ENCODE measurements at places on chromosomes 16 and 17.

GRCh38 chr17:58741121-58741625, 14.5 kb upstream of the PPM1E start:
- DNase-seq: peak; percentile 58

- DNase-seq: no peak
Measured at GRCh38 chr16:980595-980854, 1.0 kb upstream of the SOX8 start.

DNA sequence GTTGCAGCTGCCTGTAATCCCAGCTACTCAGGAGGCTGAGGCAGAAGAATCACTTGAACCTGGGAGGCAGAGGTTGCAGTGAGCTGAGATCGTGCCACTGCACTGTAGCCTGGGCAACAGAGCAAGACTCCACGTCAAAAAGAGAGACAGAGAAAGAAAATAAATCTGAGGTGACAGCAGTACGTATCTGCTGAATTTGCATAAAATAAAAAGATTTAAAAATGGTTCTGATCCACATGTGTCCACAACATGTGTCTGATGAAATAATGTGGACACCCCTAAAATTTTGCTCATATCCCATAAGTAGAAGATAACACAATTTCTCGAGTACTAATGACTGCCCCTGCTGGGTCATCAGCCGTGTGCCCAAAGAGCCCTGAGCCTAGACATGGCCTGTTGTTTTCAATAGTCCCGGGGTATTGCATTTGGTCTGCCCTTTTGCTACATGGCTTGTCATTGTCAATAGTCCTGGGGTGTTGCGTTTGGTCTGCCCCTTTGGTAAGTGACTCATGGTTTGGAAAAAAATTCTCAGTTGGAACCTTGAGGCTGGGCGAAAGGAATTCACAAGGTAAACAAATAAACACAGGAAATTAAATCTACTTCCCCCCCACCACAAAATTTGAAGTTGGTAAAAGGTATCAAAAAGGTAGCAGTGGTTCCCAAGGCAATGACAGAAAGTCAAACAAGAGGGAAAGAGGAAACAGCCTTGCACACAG, 434.6 kb upstream of the MAF start:
- DNase-seq: peak; percentile 55

DNA sequence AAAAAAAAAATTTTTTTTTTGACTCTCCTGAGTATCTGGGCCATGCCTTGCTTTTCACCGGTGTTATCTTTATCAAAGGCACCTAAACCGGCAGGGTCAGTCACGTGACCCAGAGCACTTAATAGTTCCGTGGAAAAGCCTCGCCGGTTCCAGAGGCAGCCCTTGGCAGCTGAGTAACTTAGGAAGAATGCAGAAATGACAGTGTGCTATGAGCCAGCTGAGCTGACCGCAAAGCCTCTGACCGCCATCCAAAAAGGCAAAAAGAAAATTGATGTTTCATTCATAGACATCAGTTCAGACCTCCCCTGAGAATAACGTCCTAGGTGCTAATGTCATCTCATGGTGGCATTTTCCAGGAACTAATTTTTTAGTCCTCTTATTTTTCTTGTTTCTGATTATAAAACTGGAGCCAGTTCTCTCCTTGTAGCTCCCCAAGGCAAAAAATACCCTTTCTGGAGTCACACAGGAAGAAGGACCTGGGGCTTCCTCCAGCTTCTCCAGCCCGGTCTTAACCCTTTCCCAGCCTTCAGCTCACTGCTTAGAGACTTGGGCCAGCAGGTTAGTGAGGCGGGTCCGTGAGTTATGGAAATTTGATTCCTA, 122.6 kb downstream of the SOCS1 start:
- DNase-seq: peak; percentile 97

- peak; percentile 30 for DNase-seq
Measured at GRCh38 chr17:52148288-52148968, 10.1 kb downstream of the CA10 start.

GRCh38 chr16:83793179-83793578, 14.6 kb upstream of the HSBP1 start:
- no peak for DNase-seq

- DNase-seq: no peak
Measured at GRCh38 chr16:80570106-80570478, 29.3 kb downstream of the DYNLRB2 start.
